ENCODE measurements at places on chromosomes 1 and 21. TPM values are rescaled to one million over a fixed set of nuclear protein-coding genes. Genes with fewer than 3 reads are reported as not detected.

The NR5A2 gene
- total RNA-seq = 49.0 TPM

The TRNP1 gene
- 296 TPM for total RNA-seq

GRCh38 chr1:3788756-3789420 lies 7.4 kb downstream of the LRRC47 start:
- DNase-seq = no peak

- DNase-seq = no peak
Observed at GRCh38 chr1:203794764-203795440, 521 bp upstream of the ZBED6 start.

- no peak for DNase-seq
Observed at GRCh38 chr1:47690341-47691250, 252.8 kb downstream of the FOXD2 start.

- no peak for DNase-seq
Observed at GRCh38 chr1:25817840-25818501, 1.8 kb upstream of the MTFR1L start.

GRCh38 chr1:38727684-38728584 lies 131.6 kb downstream of the RRAGC start:
- no peak for DNase-seq

GRCh38 chr1:223019256-223019655 lies 123.8 kb downstream of the TLR5 start:
- DNase-seq = no peak

- no peak for DNase-seq
Observed at GRCh38 chr1:95512925-95513324, 278.9 kb downstream of the RWDD3 start.

DNA sequence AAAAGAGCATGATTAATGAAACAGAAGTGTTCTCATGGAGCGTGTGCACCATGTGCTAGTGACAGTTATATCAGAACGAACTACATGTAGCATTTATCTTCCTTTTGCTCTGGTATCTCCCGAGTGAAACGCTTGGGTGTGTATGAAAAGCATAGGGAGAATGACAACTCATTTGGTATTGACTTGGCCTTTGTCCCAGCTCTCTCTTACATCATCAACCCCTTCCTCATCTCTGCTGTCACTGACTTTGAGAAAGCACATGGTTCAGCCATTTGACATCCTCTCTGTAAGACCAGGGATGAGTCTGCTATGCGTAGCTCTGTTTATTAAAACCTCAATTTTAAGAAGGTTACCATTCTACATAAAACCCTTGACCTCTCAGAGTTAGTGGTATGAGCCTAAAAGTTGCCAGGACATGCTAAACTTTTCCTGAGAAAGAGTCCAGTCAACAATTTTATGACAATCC lies 201.0 kb downstream of the NRIP1 start:
- no peak for DNase-seq

DNA sequence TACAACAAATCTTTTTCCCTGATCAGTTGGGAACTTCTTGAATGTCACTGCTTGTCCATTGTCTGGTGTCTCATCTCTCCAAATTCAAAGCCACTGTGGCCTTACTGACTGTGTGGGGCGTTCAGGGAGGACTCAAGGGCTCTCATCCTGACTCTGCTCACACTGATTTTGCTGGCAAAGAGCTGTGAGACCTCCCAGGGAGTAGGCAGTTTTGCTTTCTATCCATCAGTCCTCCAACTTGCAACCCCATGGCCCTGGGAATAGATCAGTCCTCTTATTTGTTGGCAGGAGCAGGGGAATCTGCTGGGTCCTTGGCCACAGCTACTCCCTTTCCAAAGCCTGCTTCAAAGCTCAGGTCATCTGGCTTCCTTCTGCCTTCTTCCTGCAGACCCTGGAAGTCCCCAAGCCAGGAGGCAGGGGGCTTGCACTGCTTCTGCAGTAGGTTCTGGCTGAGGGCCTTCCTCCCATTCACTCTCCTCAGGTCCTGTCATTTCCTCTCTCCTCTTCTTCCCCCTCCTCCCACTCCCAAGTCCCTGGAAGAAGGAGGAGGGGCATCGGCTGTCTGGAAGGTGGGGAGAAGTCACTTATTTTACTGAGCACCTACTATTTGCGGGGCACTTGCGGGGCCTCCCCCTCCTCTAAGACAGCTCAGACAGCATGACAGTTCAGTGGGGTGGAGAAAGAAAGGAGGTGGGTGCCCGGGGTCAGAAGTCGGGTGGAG lies 876 bp upstream of the NAV1 start:
- no peak for DNase-seq

Data from mucosa of gallbladder (tissue), 1 donor.